NCI-H2029 treated with DMSO at 0.1 percent for 48 hours (cell line): ENCODE measurements at places on chromosomes 7 and 10.

- no peak for DNase-seq
Measured at GRCh38 chr7:34497153-34497777, 160.8 kb upstream of the NPSR1 start.

DNA sequence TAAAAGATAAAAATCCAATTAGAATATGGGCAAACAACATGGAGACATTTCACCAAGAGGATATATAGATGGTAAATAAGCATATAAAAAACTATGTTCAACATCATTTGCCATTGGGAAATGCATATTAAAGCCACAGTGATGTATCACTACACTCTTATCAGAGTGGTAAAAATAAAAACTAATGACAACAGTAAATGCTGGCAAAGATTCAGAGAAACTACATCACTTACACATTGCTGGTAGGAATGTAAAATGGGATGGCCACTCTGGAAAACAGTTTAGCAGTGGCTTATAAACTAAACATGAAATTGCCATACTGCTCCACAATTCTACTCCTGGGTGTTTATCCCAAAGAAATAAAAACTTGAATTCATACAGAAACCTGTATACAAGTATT is 59.2 kb downstream of the CROT start:
- DNase-seq, result no peak

DNA sequence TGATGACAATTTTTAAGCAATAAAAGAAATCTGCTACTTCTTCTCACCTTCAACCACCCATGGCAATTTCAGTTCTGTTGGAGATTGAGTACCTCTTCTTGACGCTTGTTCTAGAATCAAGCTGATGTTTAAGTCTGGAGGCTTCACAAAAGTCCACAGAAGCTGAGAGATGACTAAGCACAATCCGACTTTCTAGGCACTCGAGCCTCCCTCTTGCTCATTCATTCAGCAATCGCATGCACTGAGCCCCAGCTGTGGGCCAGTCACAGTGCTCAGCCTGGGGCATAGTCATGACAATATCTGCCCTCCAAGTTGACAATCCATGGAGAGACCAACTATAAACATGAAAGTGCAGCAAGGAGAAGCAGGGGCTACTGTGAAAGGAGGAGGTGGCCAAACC is 103.2 kb downstream of the IPMK start:
- DNase-seq, result no peak

- no peak for DNase-seq
Measured at GRCh38 chr10:3527869-3528268, 257.1 kb downstream of the KLF6 start.

- no peak for DNase-seq
Measured at GRCh38 chr10:17234431-17234945, 6.4 kb downstream of the VIM start.

DNA sequence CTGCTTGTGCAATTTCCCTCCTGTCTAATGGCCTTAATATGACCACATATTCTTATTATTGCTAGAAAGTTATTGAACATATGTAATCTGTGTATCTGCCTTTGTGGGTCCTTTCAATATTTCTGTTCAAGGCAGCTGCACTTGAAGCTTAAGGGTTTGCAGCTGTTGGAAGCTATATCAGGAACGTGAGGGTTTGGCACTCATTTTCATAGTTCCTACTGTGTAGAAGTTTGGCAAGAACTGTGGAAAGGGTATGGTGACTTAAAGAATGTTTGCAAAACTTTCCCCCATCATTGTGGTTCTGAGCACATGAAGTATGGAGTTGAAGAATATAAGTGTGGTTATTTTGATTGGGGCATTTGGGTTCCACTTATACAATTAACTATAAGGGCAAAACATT is 144.7 kb upstream of the SEMA3A start:
- no peak for DNase-seq

DNA sequence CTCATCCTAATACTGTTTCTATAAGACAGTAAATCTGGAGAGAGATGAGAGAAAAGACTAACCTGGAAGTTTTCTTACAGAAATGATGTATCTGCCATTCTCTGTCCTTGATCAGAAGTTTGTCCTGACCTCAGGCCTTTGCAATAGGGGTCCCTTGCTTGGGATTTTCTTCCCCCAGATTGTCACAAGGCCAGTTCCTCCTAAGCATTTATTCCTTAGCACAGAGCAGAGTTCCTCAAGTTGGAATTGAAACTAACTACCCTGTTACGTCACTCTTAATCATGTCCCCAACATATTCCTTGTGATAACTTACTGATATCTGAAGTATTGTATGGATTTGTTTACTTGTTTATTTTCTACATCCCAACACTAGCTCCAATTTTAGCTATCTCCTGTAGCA is 202.1 kb downstream of the COBL start:
- no peak for DNase-seq

DNA sequence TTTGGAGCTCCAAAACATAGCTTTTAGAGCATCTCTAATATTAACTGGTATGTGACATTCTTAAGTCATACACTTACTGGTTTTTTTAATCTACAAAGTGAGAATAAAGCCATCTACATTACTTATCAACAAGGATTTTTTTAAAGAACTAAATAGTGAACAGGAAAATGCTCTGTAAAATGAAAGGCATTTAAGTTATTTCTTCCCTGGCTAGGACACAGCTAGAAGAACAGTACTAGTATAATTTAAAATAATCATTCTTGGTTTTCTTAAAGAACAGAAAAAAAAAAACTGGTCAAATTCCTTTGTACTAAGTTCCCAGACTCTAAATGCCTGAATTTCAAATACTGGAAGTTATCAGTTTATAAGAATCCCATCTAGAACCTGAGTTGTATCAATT is 139.5 kb downstream of the SRPK2 start:
- no peak for DNase-seq
